ENCODE measurements at places on chromosomes 11 and 22.

DNA sequence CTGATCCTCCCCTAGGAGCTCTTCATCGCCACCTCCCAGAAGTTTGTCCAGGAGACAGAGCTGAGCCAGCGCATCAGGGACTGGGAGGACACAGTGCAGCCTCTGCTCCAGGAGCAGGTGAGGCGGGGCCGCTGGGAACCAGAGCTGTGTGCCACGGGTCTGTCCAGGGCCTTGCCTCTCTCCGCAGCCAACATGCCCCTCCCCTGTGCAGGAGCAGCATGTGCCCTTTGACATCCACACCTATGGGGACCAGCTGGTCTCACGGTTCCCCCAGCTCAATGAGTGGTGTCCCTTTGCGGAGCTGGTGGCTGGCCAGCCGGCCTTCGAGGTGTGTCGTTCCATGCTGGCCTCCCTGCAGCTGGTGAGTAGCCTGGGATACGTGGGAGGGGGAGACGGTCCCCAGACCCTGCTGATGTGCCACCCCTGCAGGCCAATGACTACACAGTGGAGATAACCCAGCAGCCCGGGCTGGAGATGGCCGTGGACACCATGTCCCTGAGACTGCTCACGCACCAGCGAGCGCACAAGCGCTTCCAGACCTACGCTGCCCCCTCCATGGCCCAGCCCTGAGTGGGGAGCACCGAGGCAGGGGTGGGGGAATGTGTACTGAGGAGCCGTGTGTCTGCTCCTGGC, 2.5 kb downstream of the SCO2 start:
- DNase-seq, result no peak

DNA sequence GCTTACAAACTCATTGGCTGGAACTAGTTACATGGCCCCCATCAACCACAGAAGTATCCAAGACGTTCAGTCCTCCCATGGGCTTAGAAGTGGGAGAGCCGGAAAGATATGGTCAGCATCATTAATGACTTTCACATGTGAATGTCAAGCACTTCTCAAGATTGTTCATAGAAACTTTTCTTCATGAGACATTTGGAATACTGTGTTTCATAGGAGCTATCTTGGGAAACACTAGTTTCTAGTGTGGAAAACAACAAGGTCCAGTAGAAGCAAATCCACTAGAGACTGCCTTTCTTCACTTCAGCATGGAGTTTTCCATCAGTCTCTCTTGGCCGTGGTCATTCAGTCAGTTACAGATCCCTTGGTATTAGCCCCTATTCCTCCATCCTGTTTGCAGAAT, 160.9 kb downstream of the C11orf91 start:
- DNase-seq, result no peak

DNA sequence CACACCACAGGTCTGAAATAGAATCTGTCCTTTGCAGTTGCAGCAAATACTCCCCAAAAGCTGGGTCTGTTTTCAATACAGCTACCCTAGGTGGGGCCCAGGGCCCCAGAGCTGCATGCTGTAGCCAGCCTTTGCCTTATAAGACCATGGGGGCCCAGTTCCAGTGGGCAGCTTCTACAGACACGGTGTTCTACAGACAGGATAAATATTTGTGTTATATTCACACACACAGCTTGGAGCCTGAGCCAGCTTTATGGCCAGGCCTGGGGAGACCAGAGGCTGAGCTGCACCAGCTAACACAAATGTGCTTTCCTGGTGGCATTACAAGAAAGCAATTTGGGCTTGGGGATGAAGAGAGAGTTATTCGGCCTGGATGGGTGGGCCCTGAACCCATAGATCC, 151.8 kb upstream of the NCAM1 start:
- no peak for DNase-seq

- no peak for DNase-seq
These were observed 28.9 kb upstream of the SHISAL1 start for GRCh38 chr22:44341431-44342346.

DNA sequence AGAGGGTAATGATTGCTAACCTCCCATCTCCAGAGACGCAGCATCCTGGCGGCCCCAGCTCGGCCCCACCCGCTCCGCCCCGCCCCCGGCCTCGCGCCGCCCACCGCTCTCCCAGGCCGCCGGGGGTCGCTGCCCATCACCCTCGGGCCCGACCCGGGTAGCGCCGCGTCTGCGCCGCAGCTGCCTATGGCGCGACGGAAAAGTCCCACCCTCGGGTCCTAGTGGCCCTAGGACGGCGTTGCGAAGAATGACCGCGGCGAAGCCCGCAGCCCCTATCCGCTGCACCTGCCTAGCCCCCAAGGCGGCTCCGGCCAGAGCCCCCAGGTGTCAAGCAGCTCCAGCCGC, 457 bp downstream of the CPSF7 start:
- peak; percentile 81 for DNase-seq

- no peak for DNase-seq
These were observed 47.5 kb upstream of the GRAMD1B start for GRCh38 chr11:123382555-123383074.

DNA sequence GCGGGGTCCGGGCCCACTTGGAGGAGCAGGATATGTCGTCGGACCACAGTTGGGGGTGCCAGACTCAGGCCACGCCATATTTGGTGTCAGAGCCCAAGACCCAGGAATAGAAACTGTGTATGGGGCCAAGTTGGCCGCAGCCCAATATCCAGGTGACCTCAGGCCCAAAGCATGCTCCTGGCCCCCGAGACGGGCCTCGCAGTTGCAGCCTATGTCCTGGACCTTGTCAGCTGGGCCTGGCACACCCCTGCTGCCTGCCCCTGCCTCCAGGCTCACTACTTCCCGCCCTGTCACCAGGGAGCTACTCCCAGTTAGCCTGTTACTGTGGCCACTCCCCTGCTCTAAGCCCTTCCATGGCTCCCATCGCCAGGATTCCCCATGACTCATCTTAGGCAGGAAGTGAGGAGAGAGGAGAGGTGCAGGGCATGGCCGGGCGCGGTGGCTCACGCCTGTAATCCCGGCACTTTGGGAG, 23.1 kb downstream of the A4GALT start:
- DNase-seq, result no peak

GRCh38 chr11:94305146-94305545, 766 bp downstream of the IZUMO1R start:
- no peak for DNase-seq

- DNase-seq, result peak; percentile 33
These were observed 15.0 kb upstream of the CYB5R2 start for GRCh38 chr11:7688238-7688826.

DNA sequence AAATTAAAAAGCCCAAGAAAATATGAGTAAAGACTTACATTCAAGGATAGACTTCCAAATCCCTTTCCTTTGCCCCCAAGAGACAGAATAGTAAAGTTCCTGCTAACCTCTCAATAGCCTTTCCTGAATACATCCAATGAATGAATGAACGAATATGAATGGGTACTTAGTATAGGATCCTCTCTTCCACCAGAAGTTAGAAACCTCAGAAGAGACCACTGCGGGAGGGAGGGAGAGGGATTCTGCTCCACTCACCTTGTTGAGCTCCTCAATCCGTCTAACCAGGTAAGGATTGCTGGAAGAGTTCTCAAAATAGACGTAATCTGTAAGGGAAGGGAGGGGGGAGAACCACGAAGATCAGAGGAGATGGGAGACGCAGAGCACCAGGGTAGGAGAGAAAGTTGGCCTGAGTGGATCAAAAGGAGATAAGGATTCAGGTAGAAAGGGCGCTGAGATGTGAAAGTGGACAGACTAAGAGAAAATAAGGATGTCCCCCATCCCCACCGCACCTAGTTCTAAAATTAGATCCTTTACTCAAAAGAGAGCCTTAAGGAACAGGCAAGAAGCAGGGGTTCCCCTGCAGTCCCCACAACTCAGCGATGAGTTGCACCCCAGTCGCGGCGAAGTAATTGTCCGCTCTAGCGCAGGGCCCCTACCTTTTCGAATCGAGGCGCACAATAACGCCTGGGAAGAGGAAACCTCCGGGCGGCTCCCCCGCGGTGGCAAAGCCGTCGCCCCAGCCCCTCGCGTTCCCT, 1.1 kb downstream of the MTA2 start:
- DNase-seq, result peak; percentile 29

DNA sequence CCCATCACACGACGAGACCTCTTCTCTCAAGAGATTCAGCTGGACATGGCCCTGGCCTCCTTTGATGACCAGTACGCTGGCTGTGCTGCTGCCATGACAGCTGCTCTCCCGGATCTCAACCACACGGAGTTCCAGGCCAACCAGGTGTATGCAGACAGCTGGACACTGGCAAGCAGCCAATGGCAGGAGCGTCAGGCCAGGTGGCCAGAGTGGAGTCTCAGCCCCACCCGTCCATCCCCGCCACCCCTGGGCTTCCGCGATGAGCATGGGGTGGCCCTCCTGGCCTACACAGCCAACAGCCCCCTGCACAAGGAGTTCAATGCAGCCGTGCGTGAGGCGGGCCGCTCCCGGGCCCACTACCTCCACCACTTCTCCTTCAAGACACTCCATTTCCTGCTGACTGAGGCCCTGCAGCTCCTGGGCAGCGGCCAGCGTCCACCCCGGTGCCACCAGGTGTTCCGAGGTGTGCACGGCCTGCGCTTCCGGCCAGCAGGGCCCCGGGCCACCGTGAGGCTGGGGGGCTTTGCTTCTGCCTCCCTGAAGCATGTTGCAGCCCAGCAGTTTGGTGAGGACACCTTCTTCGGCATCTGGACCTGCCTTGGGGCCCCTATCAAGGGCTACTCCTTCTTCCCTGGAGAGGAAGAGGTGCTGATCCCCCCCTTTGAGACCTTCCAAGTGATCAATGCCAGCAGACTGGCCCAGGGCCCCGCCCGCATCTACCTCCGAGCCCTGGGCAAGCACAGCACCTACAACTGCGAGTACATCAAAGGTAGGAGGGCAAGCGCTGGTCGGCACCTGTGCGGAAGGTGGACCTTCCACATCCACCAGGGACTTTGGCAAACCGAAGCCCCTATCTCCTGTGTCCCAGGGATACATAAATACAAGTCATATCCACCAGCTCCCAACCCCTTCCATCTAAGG, 11.3 kb downstream of the CHRNA10 start:
- DNase-seq, result no peak

- no peak for DNase-seq
These were observed 96.9 kb upstream of the ANO1 start for GRCh38 chr11:69981119-69981784.

DNA sequence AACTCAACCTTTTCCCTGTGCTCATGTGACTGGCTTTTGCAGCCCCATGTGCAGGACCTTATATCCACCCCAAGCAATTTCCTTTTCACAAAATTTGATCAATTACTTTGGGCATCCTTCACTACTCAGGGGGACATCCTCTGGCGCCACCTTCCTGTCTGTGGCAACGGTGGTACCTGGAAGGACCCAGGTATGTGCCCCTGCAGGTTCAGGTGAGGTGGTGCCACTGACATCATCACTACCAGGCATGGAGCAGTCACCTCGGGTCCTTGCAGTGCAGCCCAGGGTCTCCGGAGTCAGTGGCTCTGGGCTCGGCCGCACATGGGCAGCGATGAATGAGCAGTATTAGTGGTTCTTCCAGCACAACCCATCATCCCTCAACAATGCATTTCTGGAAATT, 37.7 kb upstream of the B3GAT1 start:
- DNase-seq, result no peak

- no peak for DNase-seq
These were observed 13.6 kb upstream of the CD3E start for GRCh38 chr11:118290923-118291322.

- no peak for DNase-seq
These were observed 685.9 kb downstream of the BRD1 start for GRCh38 chr22:49141761-49142160.

DNA sequence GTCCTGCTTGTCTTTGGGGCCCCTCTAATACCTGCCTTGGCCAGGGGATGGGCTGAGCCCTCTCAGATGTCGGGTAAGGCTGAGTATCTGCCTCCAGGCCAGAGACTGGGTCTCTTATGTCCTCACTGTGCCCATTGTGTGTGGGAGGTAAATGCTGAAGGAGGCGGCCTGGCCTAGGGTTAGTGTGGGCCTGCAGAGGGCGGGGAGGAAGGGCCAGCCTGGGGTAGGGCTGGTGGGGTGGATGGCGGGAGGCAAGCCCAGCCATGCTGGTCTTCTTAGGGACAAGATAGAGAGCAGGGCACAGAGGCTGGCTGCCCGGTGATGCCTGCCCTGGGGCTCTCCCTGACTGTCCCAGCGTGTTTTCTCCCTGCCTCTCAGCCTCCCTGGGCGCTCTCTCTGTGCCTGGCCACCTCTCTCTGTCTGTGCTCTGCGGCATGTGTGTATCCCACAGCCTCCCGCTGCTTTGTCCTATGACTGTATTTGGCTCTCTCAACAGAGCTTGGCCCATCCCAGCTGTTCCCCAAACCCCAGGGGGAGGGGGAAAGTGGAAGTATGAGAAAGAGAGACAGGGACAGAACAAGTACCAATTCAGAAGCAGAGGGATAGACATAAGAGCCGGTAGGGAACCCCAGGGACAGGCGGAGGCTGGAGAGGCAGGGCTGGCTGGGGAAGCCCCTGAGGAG, 57.0 kb downstream of the PDE2A start:
- no peak for DNase-seq

- no peak for DNase-seq
These were observed 506.8 kb downstream of the BRD1 start for GRCh38 chr22:49320714-49321476.

DNA sequence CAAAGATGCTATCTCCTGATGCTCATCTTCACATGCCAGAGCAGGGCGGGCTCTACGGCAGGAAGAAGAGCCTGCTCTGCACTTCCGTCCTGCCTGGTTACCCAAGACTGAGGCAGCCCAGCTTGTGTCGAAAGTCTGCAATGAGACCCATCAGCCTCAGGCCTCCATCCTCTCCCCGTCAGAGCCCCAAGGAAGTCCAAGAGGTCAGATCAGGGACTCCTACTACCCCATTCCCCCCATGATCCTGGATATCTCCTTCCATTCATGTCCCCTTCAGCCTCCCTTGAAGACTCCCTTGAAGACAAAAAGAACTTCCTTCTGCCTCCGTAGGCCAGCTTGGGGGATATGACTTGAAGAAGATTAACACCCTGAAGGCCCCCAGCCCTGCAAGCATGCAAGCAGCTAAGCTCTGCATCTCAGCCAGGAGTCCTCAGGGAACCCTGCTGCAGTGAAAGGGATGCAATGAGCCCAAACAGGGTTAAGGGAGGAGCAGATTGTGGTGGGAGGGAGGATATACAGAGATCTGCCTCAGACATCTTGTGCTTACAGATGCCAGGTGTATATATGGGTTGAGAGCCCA, 85.6 kb downstream of the TRIM29 start:
- no peak for DNase-seq

DNA sequence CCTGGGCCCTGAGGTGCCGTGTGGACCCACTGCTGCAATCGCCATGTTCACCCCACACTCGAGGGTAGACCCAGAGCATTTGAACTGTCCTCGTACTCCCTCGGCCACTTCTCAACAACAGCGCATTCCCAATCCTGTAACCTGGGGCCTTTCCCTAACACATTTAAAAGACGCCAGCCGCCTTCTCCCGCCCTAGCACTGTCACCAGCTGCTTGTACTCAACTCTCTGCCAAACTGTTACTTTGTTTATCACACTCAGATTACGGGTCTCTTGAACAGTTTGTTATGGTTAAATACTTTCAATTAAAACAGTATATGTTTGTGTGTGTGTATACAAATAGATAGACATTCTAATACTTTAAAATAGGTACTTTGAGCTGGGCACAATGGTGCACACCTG, 20.7 kb downstream of the CDKN1C start:
- no peak for DNase-seq

Data from germinal center (tissue), 1 donor.